Muscle of back (tissue), 13 donors: ENCODE measurements at places on chromosomes 16 and 17. TPM values are rescaled to one million over a fixed set of nuclear protein-coding genes. Genes with fewer than 3 reads are reported as not detected.

DNA sequence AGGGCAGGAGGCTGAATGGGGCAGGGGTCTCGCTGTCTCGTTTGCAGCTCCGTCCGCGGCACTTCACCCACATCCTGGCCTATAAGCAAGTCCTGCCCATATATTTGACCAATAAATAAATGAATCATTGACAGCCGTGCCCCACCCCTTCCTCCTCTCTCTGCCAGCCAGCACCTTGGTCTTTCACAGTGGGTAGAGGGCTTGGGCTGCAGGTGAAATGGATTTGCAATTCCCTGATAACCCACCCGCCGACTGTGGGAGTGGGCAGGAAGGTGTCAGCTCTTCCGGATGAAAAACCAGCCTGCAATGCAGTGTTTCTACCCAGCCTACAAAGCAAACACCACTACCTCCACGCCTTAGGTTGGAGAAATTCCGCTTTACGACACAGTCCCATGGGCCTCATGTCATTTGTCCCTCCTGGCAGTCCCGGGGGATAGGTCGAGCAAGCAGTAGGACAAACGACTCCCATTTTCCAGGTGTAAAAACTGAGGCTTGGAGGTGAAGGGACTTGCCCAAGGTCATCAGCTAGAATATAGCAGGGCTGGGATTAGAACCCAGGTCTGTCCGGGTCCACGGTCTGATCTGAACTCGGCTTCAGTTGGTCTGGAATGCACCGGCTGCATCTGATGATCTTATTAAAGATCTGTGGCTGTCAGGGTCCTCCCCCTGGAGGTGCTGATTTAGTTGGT, 79.0 kb downstream of the ABCC1 start:
- DNase-seq, result no peak

DNA sequence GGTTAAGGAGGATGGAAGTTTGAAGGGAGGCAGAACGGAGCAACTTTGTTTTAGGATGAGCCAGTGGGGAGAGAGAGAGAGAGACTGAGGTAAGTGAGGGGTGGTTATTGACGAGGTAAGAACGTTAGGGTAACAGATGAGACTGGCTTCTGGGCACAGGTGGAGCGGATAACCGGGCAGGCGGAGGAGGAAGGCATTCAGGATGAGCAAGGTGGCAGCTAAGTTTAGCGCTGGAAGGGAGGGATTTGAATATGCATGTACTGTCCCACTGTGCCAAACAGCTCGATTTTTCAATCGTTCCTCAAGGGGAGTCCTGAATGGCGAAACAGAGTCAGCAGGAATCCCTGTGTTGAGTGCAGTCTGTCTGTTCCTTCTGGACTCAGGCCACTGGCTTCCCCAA, 35.8 kb downstream of the CACNG3 start:
- DNase-seq, result no peak

RNF43 gene
- 0.08 TPM for polyA plus RNA-seq

SLC13A5 gene
- not detected for polyA plus RNA-seq
